ENCODE measurements at places on chromosomes 2 and 18.

GRCh38 chr2:221120643-221121042, 451.5 kb downstream of the EPHA4 start:
- DNase-seq, result no peak

GRCh38 chr2:886072-887022, 64.3 kb upstream of the SNTG2 start:
- DNase-seq, result no peak

DNA sequence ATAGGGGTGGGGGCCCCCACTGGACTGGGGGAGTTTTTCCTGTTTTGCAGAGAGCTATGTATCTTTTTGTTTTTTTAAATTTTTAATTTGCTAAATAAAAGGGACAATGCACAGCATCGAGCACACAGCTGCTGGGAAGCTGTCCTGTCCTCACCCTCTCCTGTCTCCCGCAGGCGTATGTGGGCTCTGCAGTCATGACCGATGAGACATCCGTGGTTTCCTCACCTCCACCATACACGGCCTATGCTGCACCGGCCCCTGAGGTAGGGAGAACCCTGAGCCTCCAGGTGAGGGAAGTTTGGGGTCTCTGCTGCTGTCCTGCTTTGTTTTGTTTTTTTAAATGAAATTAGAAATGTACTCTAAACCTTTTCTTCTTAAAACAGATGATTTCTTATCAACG, 27.6 kb downstream of the PLEKHB2 start:
- DNase-seq, result no peak

GRCh38 chr2:205321231-205321630, 361.1 kb upstream of the NRP2 start:
- DNase-seq, result no peak

- DNase-seq, result no peak
These were observed 171.2 kb downstream of the RTP5 start for GRCh38 chr2:242040681-242041080.

DNA sequence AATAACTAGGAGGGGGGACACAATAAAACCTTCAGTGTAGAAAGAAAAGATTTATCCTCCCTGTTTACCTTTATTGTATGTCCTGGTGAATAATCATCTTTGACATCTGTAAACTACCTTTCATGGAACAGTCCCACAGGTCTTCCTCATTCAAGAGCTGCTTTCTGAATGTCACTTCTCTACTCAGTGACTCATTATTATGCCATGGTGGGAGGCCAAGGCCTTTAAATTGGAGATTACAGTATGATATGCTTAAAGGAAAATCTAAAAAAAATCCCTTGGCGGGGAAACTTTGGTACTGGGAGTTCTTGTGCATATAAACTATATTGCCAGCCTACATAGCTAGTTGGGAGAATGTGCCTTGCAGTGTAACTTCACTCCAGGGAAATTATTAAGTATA, 713.0 kb downstream of the TDRD15 start:
- no peak for DNase-seq

- no peak for DNase-seq
These were observed 24.5 kb downstream of the SLC66A2 start for GRCh38 chr18:79926715-79927606.

DNA sequence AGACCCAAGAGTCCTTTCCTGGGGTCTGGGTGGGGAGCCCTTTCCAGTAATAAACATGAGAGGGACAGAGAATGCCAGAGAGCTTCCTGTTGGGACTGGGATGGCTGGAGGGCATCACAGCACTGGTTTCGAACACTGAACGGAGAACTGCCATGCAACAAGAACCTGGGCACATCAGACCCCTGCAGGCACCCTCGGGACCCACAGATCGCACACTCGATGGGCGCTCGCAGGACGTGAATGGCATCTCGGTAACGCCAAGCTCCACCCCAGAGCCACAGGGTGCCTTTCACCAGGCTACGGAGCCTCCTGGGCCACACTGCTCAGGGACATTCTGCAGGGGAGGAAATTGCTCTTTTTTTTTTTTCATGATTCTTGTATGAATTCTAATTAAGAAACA, 25.1 kb downstream of the SLC66A2 start:
- no peak for DNase-seq

- no peak for DNase-seq
These were observed 852.3 kb upstream of the CRIM1 start for GRCh38 chr2:35503311-35503710.

DNA sequence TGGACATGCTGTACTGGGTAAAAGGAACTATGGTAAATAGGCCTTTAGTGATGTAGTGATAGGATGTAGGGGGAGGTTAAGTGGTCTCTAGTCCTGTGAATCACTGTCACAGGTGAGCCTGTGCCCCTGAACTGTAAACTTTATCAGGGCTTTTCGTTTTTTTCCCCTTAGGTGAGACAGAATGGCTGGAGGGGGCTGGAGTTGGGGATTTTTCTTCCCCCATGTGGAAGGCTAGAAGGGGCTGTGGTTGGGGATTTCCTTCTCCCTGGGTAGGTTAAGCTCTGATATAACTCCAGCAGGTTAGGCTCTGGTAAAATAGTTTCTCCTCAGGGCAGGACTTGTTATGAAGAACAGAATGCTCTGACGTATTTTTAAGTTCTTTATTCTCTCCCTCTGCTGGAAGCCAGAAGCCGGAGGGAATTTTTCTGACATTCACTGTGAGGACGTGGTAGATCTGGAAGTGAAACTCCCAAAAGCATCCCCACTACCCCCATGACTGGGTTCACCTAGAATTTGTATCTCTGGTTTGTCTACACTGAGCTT, 28.5 kb downstream of the PIKFYVE start:
- no peak for DNase-seq

DNA sequence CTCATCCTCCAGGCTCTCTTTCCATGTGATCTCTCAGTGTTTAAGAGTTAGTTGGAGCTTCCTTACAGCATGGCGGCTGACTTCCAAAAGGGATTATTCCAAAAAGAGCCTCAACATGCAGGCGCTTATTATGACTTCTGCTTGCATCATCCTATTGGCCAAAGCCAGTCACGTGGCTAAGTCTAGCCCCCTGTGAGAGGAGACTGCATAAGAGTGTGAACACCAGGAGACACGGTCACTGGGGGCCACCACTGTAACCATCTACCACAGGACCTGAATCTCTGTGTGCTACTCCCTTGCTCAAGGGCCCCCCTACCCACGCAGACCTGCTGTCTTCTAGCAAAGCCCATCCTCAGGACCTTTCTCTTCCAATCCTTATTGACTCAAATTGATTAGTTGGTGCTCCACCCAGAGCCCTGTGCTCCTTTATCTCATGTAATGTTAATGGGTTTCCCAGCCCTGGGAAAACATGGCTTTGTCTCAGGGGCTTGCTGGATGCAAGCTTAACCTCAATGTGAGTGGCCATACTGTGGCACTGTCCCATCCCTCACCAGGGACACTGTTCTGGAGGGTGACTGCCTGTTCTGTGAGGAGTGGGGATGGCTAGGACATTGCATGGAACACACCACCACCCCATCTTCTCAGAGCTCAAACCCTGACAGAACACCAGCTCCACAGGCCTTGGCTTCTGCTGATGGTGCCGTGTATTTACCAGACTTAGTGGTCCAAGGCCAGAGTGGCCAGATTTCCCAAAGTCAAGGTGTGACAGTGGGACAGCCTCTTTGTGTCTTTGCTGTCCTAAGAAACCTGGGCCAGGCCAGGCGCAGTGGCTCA, 4.2 kb downstream of the IL1RN start:
- DNase-seq, result no peak

DNA sequence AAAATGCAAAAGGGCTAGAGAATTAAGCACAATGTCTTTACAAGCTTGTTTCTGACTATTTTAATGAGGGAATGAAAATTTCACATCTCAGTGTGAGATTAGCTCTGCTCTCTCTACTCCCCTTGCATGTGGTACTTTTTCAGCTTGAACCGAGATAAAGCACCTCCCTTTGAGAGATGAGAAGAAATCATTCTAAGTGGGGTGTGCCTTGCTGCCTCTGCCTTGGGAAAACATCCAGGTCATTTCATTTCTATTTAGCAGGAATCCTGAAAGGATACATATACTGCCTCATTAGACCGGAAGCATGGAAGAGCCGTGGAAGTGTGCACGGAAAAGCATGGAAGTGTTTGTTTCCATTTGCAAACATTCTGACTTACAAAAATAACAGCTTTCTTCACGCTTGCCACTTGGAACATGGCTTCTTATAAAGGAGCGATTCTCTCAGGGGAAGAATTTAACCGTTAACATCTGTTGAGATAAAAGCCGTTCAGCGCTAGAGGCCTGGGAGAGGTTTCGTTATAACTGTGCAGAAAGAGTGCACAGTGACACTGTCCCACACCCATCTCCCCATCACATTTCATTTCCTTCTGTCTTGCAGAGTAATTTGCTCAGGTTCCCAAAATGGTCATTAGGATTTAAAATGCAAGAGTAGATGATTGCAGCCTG, 16.7 kb downstream of the NOSTRIN start:
- no peak for DNase-seq

GRCh38 chr2:65576861-65577601, 144.6 kb upstream of the SPRED2 start:
- no peak for DNase-seq

GRCh38 chr2:175823002-175823706, 178.9 kb downstream of the LNPK start:
- DNase-seq, result no peak

GRCh38 chr2:101653469-101653868, 44.0 kb upstream of the MAP4K4 start:
- no peak for DNase-seq

DNA sequence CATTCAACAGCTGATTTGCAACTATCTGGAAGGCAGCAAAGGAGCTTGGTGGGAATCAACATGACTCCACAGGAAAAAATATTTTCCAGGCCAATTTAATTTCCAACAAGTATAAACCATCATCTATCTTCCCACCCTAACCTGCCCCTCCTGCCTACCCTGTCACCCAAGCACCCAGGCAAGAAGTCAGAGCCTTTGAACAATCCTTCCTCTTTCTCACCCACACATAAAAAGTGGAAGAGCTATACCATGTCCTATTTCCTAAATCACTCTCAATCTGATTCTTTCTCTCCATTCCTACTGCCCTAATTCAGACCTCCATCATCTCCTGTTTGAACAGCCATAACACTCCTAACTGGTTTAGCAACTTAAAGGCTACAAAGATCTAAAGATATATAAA, 12.7 kb downstream of the SPIRE1 start:
- no peak for DNase-seq

- no peak for DNase-seq
These were observed 467.6 kb upstream of the CWC22 start for GRCh38 chr2:180474716-180475115.

DNA sequence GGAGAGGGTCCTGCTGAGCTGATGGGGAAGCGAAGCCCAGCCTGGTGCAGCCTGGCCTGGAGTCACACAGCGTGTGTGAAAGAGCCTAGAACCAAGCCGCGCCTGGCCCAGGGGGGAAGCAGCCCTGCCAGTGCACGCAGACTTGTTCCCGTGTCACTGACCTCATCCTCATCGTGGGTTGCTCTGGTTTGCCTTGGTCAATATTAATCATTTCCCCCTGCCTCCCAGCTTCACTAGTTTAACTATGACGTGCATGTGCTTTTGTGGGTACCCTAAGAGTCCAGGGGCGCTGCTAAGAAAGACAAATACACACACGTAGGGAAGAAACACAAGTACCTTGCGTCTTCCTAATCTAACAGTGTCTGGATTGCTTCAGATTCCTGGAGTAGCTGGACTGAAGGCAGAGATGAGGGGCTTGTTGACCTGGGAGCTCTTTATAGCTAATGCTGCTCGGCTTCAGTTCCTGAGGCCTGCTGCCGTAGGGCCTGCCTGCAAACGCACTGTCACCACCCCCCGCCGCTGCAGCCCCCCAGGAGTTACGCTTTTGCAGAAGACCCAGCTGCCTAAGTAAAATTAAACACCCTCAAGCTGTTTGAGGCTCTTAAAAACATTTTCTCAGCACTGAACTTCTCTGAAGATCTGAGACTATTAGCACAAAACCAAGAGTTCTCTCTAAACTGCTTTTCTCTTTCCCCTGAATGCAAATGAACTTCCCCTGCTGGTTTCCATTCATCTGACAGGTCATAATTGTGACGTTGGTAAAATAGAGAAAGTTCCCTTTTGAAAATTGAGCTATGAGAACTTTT, 159.2 kb downstream of the FAM210A start:
- no peak for DNase-seq

DNA sequence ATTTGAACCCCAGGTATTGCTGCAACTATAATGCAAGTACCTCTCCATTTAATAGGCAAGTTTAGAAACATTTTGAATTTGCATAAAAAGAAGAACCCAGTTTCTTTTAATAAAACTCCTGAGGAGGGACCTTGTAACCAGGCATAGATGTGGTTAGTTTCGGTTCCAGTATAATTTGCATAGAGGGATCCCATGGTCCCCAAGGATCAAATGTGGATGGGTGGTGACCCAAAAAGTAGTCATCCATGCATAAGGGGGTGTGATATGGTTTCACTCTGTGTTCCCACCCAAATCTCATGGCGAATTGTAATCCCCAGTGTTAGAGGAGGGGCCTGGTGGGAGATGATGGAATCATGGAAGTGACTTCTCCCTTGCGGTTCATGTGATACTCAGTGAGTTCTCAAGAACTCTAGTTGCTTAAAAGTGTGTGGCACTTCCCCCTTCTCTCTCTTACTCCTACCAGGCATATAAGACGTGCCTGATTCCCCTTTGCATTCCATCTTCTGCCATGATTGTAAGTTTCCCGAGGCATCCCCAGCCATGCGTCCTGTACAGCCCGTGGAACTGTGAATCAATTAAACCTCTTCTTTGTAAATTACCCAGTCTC, 40.2 kb upstream of the SKA1 start:
- no peak for DNase-seq

DNA sequence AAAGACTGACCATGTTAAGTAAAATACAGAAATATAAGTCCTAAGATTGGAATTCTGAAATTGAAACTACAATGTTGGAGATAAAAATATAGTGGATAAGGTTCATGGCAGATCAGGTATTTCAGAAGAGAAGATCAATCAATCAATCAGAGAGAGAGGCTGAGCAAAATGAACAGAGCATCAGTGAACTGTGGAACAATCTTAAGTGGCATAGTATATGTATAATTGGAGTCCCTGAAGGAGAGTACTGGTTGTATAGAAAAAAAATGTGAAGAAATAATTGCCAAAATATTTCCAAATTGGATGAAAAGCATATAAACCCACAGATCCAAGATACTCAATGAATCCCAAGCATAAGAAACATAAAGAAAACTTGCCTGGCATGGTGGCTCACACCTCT, 35.0 kb downstream of the ASB18 start:
- DNase-seq, result no peak

DNA sequence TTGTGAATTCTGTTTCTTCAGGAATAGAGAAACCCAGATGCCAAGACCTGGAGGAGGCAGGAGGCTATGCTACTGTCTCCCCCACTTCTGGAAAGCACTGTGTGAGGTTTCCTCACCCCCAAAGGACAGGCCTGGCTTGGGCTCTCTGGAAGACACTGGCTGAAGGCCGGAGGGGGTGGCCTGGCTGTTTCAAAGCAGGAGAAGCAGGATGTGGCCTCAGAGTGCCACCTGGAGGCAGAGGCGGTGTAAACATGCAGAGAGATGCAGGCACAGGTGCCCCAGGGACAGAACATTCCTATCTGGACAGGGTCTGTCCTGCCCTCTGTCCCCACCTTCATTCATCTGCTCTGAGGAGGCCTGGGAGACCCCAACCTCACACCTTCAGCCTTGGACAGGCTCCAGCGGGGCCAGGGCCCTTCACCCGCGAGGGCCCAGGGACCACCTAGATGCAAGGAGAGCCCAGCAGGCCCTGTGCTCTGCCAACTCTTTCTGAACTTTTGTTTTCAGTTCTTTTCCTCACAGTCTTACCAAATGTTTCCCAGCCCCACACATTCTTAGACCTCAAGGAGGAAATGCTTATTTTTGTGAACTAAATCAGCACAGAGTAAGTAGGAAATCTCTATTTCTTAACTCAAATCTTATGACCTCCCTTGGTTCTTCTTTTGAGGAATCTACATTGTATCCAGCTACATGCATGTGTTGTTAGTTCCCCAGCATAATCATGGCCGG, 79.2 kb downstream of the LONRF2 start:
- DNase-seq, result no peak

GRCh38 chr18:22977847-22978701, 44.9 kb downstream of the RBBP8 start:
- DNase-seq, result no peak
